ENCODE measurements at places on chromosomes 16 and 17.

- DNase-seq: no peak
Observed at GRCh38 chr16:21940570-21940969, 12.6 kb upstream of the UQCRC2 start.

GRCh38 chr16:67392301-67393059 is 818 bp downstream of the TPPP3 start:
- no peak for DNase-seq

DNA sequence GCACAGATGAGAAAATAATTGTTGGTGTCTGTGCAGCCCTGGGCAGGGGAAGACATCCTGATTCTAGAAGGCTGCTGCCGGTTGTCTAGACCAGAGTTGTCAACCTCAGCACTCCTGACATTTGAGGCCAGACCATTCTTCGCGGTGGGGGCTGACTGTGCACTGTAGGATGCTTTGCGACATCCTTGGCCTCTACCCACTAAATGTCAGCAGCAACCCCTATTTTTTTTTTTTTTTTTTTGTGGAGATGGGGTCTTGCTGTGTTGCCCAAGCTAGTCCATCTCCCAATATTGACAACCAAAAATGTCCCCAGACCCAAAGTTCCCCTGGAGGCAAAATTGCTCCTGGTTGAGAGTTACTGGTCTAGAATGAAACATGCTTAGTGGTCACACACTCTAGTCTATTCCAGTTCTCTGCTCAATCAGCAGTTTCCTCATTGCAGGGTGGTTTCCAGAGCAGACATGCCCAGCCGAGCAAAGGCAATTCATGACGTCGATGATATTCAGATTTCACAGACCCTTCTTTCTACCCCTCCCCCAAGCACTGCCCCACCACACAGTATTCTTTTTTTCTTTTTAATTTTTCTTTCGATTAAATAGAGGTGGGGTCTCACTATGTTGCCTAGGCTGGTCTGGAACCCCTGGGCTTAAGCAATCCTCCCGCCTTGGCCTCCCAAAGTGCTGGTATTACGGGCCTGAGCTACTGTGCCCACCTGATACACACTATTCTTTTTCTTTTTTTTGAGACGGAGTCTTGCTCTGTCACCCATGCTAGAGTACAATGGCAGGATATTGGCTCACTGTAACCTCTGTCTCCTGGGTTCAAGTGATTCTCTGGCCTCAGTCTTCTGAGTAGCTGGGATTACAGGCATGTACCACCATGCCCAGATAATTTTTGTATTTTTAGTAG is 9.0 kb downstream of the C17orf99 start:
- no peak for DNase-seq

- DNase-seq: no peak
Observed at GRCh38 chr16:4505356-4506147, 29.4 kb downstream of the HMOX2 start.

- no peak for DNase-seq
Observed at GRCh38 chr16:3822366-3823045, 58.0 kb downstream of the CREBBP start.

DNA sequence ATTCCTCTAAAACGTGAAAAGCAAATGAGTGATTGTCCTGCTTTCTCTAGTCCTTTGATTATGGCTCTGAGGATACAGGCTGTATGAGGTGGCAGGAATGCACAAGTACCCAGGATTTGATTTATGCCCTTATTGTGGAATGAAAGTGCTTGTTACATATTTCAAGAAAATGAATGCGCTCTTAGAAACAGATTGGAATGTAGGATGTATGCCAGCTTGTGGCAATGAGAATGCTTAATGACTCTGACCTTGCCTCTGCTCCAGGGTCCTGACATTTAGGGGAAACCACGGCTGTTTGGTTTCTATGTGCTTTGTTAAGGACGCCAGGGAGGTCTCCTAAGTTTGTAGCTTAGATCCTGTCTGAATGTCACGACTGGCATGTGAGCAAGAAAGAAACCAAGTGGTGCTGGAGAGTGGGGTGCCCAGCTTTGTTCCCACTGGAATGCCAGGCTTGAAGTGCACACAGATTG is 22.0 kb downstream of the PRCD start:
- no peak for DNase-seq
